NCI-H187 (cell line): ENCODE measurements at places on chromosomes 2 and 18.

DNA sequence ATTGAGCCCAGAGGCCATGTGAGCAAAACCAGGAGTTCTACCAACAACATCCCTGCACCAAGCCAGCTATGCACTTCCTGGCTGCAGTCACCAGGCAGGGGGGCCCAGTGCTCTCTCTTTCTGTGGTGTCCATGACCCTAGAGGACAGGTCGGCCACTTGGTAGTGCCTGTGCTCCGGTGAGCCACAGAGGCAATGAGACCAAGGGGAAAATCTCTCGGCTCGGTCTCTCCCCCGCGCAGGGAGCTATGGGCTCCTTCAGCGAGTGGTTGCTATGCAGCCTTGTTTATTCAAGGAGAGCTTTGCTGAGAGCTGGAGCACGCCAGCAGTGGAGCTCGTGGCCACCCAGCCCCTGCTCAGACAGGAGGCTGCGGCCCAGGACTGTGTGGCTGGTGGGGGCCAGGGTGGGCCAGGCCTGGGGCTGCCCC, at the start of gene TOGARAM2:
TOGARAM2 (plus strand) TSS at position 283 of the 426 bp plus-strand sequence. CDS start 13,537 bp downstream, outside the sequence.
- no peak for DNase-seq

GRCh38 chr2:236536727-236537398, 32.8 kb upstream of the ACKR3 start:
- DNase-seq: no peak

GRCh38 chr2:173571021-173571821, 216.5 kb downstream of the CDCA7 start:
- DNase-seq: no peak

DNA sequence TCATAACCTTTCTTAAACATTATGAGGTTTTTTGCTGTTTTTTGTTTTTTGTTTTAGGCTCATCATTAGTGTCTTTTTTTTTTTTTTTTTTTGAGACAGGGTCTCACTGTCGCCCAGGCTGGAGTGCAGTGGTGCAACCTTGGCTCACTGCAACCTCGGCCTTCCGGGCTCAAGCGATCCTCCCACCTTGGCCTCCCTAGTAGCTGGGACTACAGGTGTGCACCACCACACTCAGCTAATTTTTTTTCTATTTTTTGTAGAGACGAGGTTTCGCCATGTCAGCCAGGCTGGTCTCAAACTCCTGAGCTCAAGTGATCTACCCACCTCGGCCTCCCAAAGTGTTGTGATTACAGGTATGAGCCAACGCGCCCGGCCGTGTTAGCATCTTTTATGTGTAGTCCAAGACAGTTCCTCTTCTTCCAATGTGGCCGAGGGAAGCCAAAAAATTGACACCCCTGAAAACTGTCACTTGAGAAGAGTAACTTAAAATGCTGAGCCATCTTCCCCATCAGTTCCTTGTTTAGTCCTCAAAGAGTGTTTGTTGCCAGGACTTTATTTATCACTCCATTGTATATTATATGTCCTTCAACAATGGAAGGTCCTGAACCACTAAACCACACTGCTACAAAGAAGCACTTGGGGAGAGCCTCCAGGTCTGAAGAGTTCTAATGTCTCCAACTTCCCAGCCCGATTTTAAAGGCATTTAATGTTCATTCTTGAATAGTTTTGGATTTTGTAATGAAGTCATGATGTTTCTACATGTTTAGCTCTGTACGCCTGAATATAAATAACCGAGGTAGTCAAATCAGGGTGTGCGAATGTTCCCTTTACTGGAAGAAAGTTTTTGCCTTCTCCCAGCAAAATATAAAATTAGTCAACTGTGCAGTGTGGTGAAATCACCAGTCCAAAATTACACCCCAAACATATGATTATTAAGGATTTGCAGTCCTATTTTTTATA, 26.4 kb downstream of the ZNF516 start:
- DNase-seq: no peak

DNA sequence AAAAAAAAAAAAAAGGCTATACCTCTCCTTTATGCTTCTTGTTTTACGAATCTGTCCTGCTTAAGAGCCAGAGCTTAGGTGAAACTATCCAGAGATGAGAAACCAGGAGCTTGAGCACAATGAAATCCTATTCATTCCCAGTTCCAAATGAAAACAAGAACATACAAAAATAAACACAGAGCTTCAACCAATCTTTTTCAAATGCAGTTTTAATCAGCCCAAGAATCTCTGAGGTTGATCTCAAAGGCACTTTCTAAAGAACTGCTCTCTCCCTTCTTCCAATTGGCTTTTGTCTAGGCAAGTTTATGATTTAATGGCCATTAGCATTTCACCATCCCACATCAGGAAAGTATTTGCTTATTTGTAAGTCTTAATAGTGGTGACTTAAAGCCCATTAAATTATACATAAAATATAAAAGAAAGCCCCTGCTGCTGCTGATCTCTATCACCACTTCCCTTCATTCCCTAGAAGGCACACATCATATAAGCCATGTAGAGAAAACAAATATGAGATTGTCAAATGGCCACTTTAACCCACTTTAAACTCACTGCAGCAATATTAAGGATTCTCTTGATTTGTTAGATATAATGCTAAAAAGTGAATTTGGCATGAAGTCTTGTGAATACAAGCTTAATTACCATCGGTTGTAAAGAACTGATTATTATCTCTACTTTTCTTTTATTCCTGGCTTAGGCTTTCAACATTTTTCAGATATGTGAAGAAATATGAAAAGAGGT, 29.3 kb upstream of the SCN9A start:
- DNase-seq: no peak

- DNase-seq: no peak
Measured at GRCh38 chr2:134161170-134161547, 92.7 kb upstream of the MGAT5 start.

- DNase-seq: no peak
Measured at GRCh38 chr18:3594760-3595368, 144.9 kb downstream of the TGIF1 start.

DNA sequence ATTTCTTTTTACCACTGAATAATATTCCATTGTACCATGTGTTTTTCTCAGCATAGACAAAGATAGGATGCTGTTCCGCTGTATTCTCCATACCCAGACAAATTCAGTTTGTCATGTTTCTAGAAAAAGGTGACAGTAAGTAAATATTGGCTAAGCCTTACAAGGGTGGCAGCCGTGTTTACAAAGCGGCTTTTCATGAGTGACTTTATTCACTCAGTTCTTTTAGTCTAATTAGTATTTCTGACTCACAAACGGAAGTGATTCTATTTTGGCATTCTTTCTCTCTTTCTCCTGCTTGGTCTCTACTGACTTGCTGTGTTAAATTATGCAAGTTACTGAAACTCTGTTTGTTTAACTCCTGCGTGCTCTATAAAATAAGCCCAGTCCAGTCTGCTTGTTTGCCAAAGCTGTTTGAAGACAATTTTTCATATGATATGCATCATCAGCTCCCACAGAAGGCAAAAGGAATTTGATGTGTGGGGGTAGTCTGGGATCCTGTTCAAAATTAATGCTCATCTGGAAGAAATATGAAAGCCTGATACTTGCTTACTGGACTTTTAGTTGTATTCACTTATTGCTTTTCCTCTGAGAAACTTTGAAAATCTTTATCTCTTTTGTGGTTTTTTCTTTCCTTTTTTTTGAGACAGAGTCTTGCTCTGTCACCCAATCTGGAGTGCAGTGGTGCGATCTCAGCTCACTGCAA, 2.3 kb upstream of the PLEKHH2 start:
- no peak for DNase-seq

DNA sequence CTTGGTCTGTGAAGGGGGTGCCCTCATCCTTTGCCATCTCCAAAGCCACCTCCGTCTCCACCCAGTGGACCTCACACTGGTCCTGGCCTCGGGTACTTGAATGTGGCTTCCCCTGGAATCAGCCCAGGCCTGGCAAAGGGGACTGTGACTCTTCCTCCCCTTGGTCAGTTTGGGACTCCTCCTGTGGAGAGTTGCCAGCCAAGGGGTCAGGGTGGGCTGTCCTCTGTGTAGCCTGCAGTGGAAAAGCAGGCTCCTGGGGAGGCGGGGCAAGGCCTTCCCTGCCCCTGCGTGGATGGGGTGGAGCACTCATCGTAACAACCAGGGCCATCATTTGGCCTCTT, 59.8 kb downstream of the INHBB start:
- no peak for DNase-seq

DNA sequence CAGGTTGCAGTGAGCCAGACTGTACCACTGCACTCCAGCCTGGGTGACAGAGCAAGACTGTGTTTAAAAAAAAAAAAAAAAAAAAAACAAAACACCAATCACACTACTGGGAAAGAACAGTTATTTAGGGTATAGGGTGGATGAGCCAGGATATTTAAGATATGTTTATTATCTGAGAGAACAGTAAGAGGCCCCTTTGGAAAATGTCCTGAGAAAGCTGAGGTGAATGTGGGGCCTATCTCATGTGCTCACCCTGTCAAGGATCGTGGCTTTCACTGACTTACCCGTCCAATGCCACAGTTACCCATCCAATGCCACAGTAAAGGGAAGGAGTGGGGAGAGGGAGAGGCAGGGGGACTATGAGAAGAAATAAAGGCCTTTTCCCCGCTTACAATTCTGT, 19.9 kb upstream of the ENOSF1 start:
- no peak for DNase-seq

GRCh38 chr2:96502891-96503636, 2.1 kb downstream of the NEURL3 start:
- DNase-seq: no peak

- no peak for DNase-seq
Measured at GRCh38 chr2:217973008-217973787, 29.6 kb downstream of the TNS1 start.

DNA sequence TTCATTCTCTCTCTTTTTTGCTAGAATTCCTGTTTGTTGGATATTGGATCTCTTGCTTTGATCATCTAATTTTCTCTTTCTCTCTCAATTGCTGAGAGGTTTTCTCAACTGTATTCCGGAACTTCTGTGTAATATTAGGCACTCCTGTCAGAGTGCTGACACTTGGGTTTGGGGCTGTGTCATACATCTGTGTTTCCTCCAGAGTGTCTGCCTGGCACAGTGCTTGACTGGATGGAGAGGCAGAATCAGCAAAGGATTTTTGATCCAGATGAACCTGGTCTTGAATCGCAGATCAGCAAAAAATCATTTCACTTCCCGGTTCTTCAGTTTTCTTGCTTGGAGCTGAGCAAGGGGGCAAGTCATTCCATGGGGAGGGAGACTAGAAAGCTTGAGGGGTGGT, 87.7 kb upstream of the CXCR4 start:
- DNase-seq: no peak

- DNase-seq: no peak
Measured at GRCh38 chr18:51123936-51124486, 73.5 kb downstream of the MEX3C start.

GRCh38 chr2:206482123-206482522, 38.8 kb downstream of the ADAM23 start:
- DNase-seq: no peak

DNA sequence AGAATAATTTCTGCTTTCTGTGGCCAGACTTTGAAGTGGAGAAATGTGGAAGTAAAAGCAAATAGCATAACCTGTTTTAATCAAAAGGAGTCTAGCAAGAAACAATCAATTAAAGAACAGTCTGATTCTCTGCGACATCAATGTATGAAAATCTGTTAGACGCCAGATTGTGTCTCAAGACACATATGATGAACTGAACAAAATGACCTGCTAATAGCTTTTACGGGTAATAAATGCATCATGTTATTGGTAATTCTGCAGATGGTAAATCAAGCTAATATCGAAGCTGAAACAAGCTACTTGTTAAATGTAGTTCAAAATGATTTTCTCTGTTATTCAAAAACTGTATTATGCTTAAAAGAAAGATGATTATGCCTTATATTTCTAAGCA, 208.5 kb upstream of the FIGN start:
- no peak for DNase-seq

DNA sequence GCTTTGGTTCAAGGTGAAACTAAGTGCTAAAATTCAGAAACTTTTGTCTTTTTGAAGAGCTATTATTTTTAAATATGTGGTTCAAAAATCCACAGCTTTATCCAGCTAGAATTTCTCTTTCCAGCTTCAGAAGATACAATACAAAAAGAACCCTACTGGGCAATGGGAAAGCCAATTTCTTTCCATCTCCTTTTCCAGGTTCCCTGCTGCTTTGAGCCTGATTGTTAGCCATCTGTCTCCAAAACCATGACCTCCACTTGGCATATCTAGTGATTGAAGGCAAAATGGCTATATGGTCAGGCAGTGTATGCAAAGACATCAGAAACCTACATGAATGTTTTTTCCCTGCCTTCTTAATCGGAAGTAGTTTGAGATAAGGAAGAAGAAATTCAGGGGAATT, 134.1 kb downstream of the KCNH7 start:
- DNase-seq: no peak

GRCh38 chr2:40138314-40138713, 313.6 kb downstream of the SLC8A1 start:
- no peak for DNase-seq

GRCh38 chr2:65548576-65549256, 116.3 kb upstream of the SPRED2 start:
- no peak for DNase-seq

- DNase-seq: no peak
Measured at GRCh38 chr2:2183176-2183575, 147.9 kb downstream of the MYT1L start.
